ENCODE measurements at places on chromosomes 2 and 18.

DNA sequence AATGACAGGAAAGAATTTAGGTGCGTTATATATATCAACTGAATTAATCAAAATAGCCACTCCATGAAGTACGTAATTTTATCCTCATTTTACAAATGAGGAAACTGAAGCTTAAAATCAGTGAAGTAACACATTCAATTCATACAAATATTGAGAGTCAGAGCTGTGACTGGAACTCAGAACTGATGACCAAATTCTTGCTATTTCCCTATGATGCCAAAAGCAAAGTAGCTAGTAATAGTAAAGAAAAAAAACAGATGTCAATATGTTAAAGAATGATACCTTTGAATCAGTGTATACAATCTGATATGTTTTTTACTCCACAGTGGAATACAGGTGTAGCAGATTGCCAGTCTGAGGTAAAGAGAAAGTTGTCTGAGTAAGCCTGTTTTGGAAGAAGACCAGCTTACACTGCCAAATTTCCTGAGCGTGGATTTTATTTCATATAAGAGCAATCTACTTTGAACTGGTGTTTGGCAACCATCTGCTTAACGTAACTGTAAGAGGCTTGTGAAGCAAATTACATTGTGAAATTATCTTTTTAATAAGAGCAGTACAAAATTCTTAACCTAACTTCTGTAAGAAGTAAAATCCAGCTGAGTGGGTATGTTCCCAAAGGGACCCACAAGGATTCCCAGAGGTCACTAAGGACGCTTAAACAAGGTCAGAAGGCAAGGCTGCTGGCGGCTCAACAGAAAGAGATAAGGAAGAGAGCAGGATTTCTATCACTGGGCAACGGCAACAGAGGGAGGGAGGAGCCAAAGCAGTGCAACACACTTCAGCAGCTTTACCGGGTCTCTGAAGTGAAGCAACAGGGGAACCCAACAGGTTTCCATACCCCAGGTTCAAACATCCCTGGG lies 85.6 kb downstream of the IKZF2 start:
- DNase-seq: no peak

- DNase-seq: no peak
Observed at GRCh38 chr18:67453901-67454300, 62.6 kb downstream of the DSEL start.

- DNase-seq: no peak
Observed at GRCh38 chr18:54238173-54238936, 13.9 kb upstream of the MBD2 start.

DNA sequence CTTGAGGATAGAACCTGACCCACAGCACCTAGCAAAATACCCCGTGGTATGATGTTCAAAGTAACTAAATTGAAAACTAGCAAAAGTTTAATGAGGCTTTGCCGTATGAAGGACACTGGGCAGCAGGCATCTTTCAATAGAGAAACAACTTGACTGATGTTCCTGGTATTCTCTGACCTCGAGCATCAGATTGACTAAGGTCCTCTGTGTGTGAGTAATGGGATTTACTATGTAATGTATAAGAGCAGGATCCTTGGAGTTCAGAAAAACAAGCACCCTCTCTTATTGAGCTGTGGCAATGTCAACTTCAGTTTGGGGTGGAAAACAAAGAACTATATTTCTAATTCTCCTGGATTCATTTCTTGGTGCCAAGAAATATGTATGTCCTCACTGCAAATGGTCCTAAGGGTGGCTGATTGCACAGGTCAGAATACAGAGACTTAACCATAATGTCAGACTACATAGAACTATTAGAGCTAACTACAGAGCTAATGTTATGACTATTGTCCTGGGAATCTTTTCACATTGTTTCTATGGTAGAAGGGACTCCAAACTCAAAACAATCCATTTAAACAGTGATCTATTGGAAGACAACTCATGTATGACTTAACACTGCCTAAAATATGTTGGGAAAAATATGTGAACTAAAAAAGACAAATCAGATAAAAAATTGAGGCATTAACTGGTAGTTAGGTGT lies 4.4 kb downstream of the TNFAIP6 start:
- DNase-seq: no peak

DNA sequence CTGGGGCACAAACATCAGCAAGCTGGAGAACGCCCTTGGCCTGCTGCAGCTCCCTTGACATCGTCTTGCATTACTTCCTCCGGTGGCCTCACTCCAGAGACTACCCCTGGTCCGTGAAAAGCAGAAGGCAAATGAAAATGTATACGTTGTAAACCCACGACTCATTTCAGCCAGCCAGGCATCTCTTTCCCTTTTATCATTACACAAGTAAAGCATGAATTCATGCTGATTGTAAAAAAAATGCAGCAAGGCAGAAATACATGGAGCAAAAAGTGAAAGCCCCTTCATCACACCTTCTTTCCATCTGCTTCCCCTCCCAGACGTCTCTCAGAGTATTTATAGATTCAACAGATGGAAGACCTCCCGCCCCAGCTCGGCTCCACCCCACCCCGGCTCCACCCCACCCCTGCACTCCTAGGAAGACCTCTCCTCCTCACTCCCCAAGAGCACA lies 41.6 kb upstream of the RALBP1 start:
- no peak for DNase-seq

- DNase-seq: no peak
Observed at GRCh38 chr2:135637456-135638087, 104.1 kb upstream of the UBXN4 start.

GRCh38 chr18:77876319-77876865 lies 626.7 kb downstream of the GALR1 start:
- DNase-seq: no peak

GRCh38 chr18:5484526-5484925 lies 59.3 kb downstream of the EPB41L3 start:
- no peak for DNase-seq

DNA sequence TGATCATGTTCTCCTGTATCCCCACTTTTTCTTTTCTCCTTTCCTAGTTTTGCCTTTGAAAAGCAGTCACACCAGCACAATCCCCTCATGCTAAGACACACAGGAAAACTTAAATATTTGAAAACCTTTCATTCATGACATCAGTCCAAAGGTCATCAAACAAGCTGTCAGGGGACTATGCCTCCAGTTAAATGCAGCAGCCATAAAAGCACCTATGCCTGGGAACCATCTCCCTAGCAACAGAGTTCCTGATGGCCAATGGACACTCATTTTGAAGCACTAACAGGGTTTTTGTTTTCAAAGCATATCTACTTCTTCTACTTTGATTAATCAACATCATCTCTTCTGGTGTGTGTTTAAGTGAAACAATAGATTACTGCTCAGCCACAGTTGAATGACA lies 286.4 kb upstream of the PARD3B start:
- DNase-seq: no peak

- DNase-seq: no peak
Observed at GRCh38 chr2:3575534-3576262, 638 bp downstream of the RPS7 start.

DNA sequence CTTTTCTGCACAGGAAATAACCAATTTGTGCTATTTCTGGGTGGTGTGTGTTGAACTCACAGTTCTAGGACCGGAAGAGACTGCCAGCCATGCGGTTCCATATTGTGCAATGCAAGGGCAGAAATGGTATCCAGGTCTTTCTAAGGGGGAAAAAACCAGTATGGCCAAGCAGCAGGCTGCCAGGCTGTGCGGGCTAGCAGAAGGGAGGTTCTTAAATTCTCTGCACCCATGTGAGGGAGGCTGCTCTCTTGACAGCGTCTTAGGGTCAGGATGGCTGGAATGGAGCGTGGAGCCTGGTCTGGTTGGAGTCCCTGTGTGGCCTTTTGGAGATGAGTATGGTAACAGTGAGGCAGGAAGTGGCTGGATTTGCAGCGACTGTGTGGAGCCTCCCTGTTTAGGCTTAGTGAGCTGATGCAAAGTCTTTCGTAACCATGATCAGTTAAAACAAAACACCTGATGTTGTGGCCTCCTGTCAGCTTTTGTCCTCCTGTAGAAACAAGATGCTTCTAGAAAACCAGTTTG lies 52.6 kb downstream of the NCK2 start:
- peak; percentile 29 for DNase-seq

DNA sequence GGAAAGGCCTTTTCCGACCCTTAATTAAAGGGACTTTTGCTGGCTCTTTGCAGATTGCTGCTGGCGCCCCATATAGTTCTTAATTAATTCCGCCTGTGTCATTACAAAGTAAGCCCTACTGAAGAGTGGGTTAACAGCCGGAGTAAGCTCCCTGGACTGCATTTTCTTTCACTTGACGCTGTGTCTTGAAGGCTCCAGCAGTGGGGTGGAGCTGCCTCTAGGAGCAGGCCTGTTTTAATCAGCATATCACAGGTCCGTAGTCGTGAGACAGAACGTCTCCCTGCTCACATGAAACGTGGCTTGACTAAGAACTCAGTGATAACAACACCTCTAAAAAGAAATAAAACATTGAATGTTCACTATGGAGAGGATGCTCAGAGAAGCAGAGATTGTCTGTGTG lies 329.9 kb upstream of the RAB12 start:
- DNase-seq: no peak

DNA sequence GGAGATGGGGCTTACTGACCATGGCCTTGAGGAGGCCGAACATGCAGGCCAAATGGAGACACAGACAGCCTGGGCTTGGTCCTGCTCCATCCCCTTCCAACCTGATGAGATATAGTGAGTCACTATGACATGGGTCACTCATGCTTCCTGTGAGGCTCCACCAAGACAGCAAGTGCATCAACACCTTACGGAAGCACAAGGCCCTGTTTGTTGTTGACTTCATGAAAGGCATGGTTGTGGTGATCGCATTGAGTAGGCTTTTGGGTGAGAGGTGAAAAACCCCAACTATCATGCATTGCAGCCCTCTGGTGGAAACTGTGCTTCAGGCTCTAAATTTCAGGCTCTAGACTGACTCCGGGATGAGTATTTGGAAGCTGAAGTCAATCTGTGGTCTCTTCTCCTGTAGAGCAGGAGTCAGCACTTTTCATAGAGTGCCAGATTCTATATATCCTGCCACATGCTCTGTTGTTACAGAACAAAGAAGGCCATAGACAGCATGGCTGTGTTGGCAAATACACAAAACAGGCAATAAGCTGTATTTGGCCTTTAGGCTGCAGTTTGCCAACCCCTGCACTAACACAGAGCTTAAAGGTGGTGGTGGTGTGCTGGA lies 10.1 kb downstream of the IL37 start:
- no peak for DNase-seq

- no peak for DNase-seq
Observed at GRCh38 chr2:96618596-96619283, 19.4 kb downstream of the KANSL3 start.

- DNase-seq: no peak
Observed at GRCh38 chr18:59628995-59629394, 68.2 kb downstream of the CCBE1 start.

GRCh38 chr2:222318026-222318711 lies 19.4 kb upstream of the PAX3 start:
- peak; percentile 30 for DNase-seq

DNA sequence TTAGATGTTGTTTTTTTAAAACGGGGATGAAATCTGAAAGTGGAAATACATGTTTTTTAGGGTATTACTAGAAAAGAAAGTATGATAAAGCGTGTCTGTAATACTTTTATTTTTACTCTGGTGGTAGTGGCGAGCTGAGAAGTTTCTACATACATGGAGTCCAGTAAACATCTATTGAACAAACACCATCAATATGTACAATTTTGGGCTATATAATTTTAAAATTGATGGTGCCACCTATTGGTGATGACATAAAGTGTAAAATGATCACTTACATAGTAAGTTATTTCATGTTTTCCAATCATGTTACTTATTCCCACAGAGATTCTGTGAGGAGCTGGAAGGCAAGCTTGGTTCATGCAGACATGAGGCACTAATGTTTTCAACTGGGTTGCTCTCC lies 31.5 kb upstream of the NFE2L2 start:
- DNase-seq: peak; percentile 45

GRCh38 chr2:124559236-124559635 lies 534.1 kb downstream of the CNTNAP5 start:
- peak; percentile 16 for DNase-seq

- DNase-seq: no peak
Observed at GRCh38 chr2:164182116-164182627, 439.1 kb downstream of the GRB14 start.

GRCh38 chr2:122748552-122749011 lies 993.1 kb downstream of the TSN start:
- no peak for DNase-seq

GRCh38 chr2:126660971-126661370 lies 5.0 kb downstream of the GYPC start:
- no peak for DNase-seq

- no peak for DNase-seq
Observed at GRCh38 chr2:219207884-219208740, 1.5 kb downstream of the ZFAND2B start.

- DNase-seq: no peak
Observed at GRCh38 chr18:8996771-8997432, 105.6 kb upstream of the NDUFV2 start.

DNA sequence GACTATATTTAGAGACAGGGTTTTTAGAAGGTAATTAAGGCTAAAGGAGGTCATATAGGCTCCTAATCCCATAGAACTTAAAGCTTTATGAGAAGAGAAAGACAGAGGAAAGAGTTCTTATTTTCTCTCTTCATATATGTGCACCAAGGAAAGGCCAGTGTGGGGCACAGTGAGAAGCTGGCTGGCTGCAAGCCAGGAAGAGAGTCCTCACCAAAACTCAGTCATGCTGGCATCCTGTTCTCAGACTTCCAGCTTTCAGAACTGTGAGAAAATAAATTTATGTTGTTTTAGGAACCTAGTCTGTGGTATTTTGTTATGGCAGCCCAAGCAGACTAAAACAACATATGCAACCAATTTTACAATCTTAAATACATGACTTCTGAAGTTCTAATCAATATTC lies 31.5 kb upstream of the ATIC start:
- DNase-seq: no peak

DNA sequence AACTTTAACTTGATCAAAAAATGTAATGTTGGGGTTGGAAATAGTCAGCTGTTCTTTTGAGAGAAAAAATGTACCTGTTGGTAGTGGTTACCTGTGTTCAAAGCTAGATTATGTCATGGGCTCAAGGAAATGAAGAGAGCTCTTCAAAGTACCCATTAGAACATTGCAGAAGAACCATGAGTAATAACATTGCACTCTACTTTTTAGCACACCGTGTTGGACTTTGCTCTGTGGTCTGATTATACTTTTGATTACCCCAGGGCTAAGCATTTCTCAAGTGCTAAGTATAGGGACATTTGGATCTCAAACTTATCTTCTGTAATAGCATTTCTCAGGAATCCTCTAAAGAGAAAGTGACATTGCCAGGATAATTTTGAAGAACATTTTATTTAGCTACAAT lies 1122.8 kb upstream of the CELF4 start:
- DNase-seq: no peak

GRCh38 chr2:120737340-120738101 lies 1.9 kb downstream of the GLI2 start:
- DNase-seq: no peak

DNA sequence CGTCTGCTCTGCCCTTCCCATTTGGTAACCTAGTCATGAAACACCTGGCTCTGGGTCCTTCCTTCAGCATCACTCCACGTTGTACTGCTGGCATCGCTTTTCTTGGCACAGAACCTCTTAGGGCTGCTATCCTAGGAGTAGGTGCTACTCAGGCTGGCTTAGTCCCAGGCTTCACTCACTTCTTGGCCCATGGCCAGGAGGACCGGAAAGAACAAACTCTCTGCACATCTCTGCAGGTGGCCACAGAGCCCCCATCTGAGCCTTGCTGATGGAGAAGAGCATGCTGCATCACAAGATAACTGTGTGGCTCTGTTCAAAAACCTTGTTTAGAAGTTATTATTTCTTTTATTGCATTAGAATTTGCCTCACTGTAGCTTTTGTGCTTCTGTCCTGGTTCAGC lies 447.2 kb upstream of the TNP1 start:
- no peak for DNase-seq
